ENCODE measurements at places on chromosomes 16 and 17.

DNA sequence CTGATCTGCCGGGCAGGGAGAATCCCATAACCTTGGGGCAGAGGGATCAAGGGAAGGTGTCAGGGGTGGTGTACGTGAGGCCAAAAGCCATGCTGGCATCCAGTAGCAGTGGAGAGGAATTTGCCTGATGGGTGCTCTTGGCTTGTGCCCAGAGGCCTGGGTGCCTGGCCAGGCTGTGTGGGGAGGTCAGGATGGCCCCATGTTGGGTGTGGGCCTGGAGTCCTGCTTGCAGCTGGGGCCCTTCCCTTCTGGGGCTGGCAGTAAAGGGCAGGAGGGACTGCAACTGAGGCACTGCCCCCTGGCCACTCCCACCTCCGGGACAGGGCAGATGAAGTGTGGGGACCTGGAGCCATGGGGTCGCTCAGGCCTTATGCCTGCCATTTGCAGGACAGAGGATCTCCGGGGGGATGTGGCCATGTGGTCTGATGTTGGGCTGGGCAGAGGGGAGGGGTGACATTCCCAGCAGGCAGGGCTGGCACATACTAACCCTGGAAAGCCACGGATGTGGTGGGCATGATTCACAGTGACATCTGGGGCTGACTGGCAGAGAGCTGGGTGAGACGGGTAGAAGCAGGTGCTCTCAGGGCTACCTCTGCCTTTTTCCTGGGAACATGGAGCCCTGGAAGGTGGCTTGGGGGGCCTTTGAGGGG is 3.5 kb downstream of the FMNL1 start:
- DNase-seq: no peak

DNA sequence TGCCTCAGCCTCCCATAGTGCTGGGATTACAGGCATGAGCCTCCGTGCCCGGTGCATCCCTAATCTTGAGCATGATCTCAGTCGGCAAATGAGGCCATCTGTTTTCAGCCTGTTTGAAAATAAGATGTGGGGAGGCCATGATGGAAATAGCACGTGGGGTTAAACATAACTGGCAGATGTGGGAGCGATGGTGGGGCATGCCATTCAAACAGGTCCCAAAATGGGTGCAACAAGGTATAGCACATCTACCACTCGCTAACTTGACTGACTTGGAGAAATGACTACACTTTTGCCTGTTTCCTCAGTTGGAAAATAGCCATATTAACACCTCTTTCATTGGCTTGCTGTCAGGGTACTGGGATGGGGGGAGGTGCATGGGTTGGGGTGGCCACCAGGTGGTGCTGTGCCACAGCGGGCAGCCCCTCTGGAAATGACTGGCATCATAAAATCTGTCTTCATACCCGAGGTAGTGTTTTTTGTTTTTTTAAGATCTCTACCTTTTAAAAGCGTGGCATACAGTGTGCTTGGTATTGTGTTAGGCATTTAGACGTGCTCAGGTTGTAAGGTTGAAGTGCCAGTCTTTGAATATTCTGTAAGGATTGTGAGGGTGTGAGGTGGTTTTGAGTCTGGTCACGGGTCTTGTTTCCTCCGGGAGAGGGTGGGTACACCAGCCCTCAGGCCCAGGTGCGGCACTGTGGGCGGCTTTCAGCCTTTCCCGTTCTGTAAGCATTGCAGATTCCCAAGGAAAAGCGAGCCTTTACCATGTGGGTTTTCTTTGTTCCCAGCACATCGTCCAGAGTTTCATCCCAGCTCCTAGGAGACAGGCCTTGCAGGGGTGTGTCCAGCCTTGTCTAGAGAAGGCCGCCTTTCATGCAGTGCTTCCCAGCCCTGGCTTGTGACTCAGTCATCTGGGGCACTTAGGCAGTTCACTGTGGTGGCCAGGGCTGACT is 2.9 kb upstream of the TTYH2 start:
- peak; percentile 88 for DNase-seq

- no peak for DNase-seq
Measured at GRCh38 chr17:20246692-20247091, 220.6 kb downstream of the LGALS9B start.

GRCh38 chr16:58352690-58353089 is 39.6 kb upstream of the GINS3 start:
- DNase-seq: no peak

DNA sequence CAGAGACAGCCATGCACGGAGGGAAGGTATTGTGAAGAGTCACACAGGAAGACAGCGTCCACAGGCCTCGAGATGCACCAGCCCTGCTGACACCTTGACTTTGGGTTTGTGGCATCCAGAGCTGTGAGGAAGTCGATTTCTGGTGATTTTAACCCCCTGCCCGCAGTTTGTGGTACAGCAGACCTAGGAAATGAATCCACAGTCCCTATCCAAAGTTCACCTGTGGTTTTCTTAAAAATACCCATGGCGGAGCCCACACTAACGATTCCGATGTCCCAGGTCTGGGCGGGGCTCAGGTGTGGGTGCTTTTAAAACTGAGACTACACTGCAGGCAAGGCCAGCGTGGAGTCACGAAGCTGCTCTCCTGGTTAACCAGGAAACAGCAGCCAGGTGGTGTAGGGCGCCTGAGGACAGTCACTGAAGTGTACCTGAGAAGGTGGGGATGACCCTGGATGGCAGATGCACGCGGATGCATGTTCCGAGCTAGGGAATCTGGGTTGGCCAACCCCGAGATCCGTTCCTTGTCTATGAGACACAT is 14.4 kb upstream of the MEAK7 start:
- DNase-seq: peak; percentile 44

DNA sequence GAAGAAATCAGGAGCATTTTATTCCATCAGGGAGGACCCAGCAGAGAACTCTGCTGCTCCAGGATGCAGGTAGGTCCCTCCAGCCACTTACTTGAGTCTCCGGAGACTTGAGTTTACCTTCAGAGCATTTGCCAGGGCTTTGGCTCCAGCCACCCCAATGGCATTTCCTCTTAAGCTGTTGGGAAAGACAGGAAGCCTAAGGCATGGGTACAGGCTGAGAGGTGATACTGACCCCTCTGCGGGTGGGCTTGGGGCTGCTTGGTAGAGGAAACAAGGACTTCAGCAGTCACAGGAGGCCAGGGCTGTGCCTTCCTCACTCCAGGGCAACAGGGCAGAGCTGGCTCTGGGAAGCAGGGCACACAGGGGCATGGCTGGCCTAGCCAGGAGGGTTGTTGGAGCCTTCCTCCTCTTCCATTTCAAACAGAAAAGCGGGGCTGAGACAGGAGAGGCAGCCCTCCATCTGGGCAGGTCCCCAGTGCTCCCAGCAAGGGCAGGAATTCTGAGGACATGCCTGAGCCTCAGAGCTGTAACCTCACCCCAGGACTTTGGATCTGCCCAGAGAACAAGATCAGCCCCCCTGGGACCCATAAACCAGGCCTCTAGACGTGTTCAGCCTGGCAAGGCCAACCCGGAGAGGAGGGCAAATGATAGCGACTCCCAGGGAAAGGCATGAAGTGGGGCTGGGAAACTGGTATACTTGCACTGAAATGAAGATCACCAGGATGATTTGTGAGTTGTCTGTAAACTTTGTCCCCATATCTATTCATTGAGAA is 34.4 kb downstream of the NLRC3 start:
- no peak for DNase-seq

GRCh38 chr16:51982715-51983680 is 563.9 kb downstream of the TOX3 start:
- no peak for DNase-seq

DNA sequence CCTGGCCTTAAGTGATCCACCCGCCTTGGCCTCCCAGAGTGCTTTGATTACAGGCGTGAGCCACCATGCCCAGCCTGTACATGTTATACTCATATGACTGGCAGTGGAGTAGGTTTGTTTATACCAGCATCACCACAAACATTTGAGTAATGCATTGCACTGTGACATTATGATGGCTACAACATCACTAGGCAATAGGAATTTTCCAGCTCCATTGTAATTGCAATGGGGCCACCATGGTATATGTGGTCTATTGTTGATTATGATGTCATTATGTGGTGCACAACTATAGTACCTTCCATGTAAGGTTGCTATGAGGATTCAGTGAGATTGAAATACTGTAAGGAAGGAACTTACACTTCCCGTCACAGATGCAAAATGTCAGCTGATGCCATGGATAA is 168.9 kb downstream of the COPRS start:
- DNase-seq: no peak

- DNase-seq: no peak
Measured at GRCh38 chr17:57033296-57033695, 51.8 kb upstream of the AKAP1 start.

DNA sequence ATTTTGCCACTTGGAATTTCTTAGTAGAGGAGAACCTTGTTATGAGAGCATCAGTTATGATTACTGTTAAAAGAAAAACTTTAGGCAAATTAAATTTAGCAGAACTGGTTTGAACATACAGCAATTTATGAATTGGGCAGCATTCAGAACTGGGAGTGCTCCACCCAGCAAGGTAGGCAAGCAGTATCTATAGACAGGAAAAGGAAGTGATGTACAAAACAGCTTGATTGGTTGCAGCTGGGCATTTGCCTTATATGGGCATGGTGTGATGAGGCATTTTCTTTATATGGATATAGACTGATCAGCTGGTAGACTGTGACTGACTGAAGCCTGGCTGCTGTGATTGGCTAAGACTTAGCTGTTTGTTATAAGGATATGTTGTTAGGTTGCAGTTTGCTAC is 17.6 kb upstream of the CYLD start:
- DNase-seq: no peak

GRCh38 chr17:77451245-77451893 is 310.6 kb downstream of the SEC14L1 start:
- DNase-seq: peak; percentile 62

- DNase-seq: no peak
Measured at GRCh38 chr16:56277075-56277474, 85.8 kb downstream of the GNAO1 start.

- DNase-seq: peak; percentile 49
Measured at GRCh38 chr17:73956595-73957465, 246.6 kb upstream of the RPL38 start.

GRCh38 chr16:75192606-75193264 is 14.2 kb downstream of the CTRB2 start:
- no peak for DNase-seq

DNA sequence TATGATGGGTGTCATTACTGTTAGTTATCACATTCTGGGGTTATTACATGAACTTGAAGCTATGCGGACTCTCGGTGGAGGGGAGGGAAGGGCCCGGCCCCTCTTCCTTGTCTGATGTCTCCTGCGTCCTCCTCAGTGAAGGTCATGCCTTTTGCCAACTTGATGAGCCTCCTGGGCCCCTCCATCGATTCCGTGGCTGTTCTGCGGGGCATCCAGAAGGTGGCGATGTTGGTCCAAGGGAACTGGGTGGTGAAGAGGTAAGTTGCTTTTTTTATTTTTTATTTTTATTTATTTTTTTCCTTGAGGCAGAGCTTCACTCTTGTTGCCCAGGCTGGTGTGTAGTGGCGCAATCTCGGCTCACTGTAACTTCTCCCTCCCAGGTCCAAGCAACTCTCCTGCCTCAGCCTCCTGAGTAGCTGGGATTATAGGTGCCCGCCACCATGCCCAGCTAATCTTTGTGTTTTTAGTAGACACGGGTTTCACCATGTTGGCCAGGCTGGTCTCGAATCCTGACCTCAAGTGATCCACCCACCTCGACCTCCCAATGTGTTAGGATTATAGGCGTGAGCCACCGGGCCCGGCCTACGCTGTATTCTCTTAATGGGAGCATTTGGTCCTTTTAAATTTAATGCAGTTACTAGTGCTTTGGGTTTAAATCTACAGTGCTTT is 21.6 kb downstream of the POLR3E start:
- peak; percentile 50 for DNase-seq

- DNase-seq: no peak
Measured at GRCh38 chr17:73309727-73310596, 1.8 kb downstream of the CDC42EP4 start.

GRCh38 chr17:81066771-81067315 is 31.9 kb downstream of the BAIAP2 start:
- no peak for DNase-seq

- DNase-seq: no peak
Measured at GRCh38 chr16:72983241-72983640, 64.7 kb downstream of the ZFHX3 start.

- peak; percentile 9 for DNase-seq
Measured at GRCh38 chr17:42608305-42609181, 631 bp downstream of the RETREG3 start.

DNA sequence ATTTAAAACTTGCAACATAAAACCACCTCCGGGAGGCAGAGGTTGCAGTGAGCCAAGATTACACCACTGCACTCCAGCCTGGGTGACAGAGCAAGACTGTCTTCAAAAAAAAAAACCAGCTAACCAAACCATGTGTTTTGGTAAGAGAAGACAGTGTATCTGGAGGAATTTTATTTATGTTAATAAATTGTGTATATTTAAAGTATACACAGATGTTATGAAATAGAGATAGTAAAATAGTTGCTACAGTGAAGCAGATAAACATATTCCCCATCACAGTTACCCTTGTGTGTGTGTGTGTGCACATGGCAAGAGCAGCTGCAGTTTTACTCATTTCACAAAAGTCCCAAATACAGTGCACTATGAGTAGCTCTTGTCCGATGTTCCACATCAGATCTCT is 54.8 kb upstream of the CRISPLD2 start:
- no peak for DNase-seq

DNA sequence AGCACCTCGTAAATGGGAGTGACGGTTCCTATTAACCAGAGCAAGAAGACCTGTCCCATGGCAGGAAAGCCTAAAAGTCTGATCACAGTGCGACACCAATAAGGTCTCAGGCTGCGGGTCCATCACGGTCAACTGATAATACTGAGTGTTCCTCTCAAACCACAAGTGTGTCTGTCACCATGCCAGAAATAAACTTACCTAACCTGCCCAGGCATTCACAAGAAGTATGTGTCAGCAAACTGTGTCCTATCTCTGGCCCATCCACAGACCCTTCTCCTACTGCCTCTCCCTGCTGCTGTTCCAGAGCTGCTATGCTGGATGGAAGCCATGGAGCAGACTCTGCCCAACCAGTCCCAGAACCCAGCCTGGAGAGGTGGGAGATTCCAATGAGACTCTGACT is 73.5 kb downstream of the ZNF423 start:
- DNase-seq: no peak

- DNase-seq: no peak
Measured at GRCh38 chr16:73255031-73255430, 207.1 kb upstream of the ZFHX3 start.

- no peak for DNase-seq
Measured at GRCh38 chr16:19691161-19691711, 26.8 kb downstream of the KNOP1 start.

- no peak for DNase-seq
Measured at GRCh38 chr17:46072998-46073397, 73.9 kb downstream of the STH start.

- no peak for DNase-seq
Measured at GRCh38 chr16:89334988-89335802, 117.7 kb downstream of the ZNF778 start.

- DNase-seq: no peak
Measured at GRCh38 chr16:1788708-1789100, 4.8 kb downstream of the IGFALS start.

DNA sequence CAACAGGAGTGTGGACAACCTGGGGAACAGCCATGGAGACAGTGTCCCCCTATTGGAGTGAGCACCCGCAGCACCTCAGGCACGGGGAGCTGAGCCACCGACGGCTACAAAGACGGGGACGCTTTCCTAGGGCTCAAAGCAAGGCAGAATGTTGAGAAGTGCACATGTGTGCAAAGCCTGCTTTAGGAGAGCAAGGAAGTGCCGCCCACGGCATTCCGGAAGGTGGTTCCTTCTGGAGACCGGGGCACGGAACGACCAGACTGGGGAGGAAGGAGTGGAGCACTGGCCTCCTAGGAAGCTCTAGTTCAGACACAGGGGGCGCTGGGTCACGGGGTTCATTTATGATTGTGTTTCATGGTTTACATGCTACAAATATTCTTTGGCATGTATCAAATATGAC is 52.2 kb downstream of the TBC1D16 start:
- DNase-seq: no peak

GRCh38 chr16:4733211-4733742 is 794 bp downstream of the ANKS3 start:
- DNase-seq: no peak

Measured in CD4-positive, alpha-beta T cell (primary cell).